Activated naive CD4-positive, alpha-beta T cell treated with anti-CD3 and anti-CD28 coated beads for 36 hours (primary cell): ENCODE measurements at places on chromosomes 3 and 15.

- no peak for DNase-seq
These were observed 30.6 kb downstream of the TKT start for GRCh38 chr3:53225181-53225580.

DNA sequence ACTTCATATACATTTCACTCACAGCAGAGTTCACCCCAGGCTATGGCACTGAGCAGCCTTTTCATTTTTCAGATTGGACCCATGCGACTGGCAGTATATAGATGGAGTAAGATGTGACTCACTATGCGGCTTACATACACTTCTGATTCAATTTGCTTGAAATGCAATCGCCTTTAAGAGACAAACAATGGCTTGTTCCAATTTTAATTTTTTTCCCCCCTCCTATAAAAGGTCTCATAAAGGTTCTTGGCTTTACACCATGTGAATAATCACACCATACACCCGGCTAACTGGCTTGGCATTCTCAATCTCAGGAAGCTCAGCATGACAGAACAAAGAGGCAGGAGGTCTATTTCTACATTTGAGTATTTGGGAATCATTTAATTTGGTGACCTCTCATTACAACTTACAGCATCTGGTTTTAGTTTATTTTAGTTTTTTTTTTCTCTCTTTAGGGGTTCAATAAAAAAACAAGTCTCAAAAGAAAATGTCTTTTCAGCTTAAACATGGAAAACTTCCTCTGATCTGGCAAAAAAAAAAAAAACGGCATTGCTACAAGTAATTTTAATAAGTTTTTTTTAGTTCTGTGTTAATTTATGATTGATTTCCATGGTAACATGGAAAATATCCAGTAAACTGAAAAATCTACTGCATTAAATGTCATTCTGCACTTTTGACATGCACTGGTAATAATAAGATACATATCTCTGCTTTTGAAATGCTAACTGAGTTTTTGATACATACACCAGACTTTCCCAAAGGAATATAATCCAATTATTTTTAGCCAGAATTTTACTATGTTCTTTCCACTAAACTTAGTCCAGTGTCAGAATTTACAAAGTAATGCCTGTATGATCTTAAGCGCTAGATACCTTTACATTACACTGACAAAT lies 38.8 kb downstream of the GADL1 start:
- DNase-seq, result no peak

- no peak for DNase-seq
These were observed 26.7 kb downstream of the CEP70 start for GRCh38 chr3:138567403-138567802.

GRCh38 chr15:39631357-39631756 lies 50.5 kb downstream of the THBS1 start:
- no peak for DNase-seq

DNA sequence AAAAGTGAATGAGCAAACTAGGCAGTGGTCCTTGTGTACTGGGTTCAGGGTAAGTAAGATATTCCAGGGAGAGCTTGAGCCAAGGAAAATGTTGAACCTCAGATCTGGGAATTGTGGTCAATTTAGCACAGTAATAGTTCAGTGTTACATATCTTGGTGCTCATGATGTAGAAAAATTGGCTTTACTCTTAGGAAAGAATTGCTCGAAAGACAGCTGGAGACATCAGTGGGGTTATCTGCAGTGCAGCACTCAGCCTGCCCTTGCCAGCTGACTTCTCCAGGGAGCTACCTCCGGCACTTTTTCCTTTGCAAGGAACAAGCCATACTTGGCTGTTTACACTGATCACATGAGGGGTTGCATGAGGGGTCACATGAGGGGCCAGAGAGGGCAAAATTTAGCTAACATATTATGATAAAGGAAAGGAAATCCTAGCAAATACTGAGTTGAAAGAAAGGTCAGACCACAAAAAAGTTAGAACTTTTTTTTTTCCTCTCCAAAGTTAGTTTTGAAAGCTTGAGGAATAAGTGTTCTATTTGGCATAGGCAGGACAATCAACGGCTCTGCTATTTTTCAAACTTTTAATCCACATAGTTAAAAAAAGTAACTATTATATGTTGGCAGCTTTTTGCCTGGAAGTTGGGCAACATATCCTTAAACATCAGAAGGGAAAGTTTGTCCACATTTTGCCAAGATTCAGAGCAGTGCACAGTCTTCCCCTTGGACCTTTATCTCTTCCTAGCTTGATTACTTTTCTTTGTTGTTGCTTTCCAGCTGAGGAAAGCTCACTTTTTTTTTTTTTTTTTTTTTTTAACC lies 92.4 kb downstream of the COL6A6 start:
- DNase-seq, result no peak

- DNase-seq, result no peak
These were observed 10.5 kb downstream of the ACOX2 start for GRCh38 chr3:58526515-58526957.

- DNase-seq, result no peak
These were observed 60.1 kb downstream of the KY start for GRCh38 chr3:134590766-134591165.

DNA sequence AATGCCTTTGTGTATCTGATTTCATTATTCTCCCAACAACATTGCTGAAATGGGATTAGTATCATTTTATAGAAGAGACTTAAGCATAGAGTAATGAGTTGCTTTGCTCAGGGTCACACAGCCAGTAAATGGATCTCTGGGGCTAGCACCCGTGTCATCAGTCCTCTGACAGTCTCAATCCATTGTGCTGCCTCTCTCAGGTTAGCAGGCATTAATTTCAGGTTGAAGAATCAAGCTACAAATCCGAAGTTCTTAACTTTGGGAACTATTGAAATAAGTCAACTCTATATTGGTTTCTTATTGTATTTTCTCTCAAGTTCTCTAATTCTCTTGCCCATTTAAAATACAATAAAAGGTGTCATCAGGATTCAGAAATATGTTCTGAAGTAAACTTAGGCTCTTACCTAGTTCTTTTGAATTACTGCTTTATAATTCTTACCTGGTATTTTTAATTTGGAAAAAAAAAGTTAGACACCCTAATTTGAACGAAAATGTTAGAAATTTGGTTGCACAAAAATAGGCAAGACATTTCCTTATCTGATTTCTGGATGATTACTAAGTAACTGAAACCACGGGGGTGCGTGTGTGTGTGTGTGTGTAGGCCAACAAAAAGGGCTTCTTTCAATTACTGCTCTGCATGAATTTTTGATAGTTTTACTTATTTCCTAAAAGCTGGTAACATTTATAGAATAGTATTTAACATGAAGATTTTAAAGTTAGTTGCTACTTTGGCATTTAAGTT lies 189.8 kb downstream of the MBNL1 start:
- DNase-seq, result peak; percentile 38

DNA sequence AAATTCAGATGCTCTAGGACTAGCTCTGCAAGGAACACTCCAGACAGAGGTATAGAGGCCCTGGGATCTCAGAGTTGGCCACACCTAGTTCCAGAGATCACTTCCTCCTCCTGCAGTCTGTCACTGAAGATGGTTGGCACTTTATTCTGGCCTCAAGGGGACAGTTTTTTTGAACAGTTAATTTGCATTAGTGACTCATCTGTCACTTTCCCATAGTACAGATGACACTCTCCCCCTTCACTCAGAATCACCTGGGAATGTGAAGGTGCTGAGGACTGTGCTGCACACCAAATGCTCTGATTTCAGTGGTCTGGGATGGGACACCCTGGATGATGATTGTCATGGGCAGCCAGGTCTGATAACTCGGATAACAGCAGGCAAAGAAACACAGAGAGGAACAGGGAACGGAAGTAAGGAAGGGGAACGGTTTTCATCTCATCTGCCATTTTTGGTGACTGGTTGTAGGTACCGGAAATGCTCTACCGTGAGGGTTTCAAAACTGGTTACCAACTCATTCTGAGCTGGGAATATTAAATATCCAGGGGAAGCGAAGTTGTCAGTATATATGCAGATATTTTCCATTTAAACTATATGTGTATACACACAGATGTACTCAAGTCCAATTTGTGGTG lies 232.5 kb upstream of the ST8SIA2 start:
- peak; percentile 31 for DNase-seq

DNA sequence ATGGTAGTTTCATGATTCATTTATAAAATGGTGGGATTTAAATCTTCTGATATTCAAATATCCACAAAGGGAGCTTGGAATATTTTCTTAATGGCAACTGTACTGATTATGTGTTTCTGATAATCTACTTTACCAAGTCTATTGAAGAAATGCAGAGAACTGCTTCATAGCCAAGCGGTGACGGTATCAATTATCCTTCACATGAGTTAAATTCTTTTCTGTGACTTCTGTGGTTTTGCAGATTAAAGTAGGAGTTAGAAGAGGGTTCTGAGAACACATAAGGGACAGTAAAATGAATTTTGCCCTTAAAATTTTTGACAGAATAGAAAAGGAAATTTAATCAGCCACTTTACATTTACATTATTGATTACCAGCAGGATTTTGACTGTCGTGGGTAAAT lies 563.2 kb downstream of the GBE1 start:
- DNase-seq, result no peak

DNA sequence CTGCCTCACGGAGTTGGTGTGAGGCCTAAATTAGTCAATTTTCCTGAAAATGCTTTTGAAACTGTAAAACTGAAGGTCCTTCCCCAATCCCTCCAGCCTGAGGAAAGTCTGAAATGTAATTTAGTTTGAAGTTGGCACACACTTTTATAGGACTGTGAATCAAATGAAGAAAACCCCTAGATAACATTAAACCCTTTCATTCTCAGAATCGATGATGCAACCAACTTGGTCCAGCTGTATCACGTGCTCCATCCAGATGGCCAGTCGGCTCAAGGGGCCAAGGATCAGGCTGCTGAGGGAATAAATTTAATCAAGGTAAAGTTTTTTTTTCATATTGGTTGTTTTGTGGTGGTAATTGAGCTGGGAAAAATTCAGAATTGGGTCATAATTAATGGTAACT lies 11.7 kb downstream of the MRPS22 start:
- no peak for DNase-seq

DNA sequence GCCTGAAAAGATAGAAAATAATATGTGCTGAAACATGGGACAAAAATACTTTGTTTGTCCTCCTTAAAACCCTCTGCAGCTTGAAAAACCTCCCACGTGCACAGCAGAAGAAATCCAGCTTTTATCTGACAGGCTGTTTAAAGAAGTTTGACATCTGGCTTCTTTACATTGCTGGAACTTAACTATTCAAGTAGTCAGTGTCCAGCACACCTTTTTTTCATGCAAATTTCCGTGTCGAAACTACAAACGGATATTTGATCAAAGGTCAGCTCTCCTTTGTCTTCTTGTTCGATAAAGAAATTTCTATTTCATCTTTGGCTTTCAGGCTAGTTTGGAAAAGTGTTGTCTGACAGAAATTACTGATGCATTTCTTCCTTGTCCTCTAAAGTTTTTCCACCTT lies 66.8 kb upstream of the KBTBD8 start:
- DNase-seq, result no peak

- DNase-seq, result no peak
These were observed 120.7 kb downstream of the ADCY5 start for GRCh38 chr3:123327956-123328850.

DNA sequence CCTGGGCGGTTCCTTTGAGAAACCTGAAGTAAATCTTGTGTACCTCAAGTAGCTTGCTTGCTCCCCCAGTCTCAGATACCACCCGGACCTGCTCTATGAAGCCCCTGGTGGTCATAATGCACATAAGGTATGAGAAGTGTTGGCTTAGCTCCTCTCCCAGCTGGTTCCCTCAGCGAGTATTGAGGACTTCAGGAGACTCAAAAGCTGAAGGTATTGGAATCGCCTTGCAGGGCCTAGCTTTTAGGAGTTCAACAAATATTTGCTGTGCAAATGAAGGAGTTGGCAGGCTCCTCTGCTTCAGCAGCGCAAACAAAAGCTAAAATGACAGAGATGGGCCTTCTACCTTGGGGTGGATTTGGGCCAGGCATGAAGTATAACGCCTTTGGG lies 1.7 kb downstream of the CMTM8 start:
- peak; percentile 52 for DNase-seq

- no peak for DNase-seq
These were observed 97.1 kb downstream of the SLC25A26 start for GRCh38 chr3:66317750-66318376.

DNA sequence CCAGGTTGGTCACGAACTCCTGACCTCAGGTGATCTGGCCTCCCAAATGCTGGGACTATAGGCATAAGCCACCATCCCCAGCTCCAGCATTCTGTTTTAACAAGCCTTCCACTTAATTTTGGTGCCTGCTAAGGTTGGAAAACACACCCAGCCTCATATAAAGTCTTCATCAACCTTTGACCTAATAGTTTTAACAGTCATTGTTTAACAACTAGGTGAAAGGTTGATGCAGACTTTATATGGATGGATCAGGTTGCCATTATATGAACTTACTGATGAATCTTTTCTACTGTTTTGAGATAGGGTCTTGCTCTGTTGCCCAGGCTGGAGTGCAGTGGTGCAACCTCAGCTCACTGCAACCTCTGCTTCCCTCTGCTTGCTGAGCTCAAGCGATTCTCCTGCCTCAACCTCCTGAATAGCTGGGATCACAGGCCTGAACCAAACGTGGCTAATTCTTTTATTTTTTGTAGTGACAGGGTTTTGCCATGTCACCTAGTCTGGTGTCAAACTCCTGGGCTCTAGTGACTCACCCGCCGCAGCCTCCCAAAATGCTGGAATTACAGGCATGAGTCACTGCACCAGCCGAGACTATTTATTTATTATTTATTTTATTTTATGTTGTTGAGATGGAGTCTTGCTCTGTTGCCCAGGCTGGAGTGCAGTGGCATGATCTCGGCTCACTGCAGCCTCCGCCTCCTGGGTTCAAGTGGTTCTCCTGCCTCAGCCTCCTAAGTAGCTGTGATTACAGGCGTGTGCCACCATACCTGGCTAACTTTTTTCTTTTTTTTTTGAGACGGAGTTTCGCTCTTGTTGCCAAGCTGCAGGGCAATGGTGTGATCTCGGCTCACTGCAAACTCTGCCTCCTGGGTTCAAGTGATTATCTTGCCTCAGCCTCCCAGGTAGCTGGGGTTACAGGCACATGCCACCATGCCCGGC lies 3.1 kb upstream of the RPAP1 start:
- DNase-seq, result no peak

DNA sequence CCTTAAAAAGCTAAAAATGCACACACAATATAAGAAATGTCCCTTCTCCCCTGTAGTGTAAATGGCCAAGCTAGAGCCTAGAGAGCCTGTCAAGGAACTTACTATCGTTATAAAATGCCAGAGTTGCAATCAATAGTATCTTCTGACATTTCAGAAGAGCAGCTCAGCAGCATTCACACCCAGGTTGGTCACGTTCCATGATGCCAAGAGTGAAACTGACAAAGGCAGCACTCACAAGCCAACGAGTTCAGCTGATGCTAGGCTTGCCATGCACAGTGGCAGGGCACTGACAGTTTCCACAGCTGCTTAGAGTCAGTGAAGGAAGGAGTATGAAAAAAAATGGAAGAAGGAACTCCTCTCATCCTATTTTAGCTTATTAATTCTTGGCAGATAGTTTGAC lies 331.4 kb upstream of the CCDC54 start:
- no peak for DNase-seq

DNA sequence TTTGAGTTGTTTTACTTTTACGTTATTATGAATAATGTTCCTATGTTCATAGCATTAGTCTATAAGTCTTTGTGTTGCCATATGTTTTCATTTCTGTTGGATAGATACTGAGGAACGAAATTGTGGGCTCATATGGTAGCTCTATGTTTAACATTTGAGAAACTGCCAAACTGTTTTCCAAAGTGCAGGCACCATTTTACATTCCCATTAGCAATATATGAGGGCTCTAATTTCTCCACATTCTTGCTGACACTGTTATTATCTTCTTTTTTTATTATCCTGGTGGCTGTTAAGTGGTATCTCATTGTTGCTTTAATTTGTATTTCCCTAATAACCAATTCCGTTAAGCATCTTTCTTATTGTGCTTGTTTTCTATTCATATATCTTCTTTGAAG lies 1.8 kb upstream of the PIK3R4 start:
- DNase-seq, result no peak
